ENCODE measurements at places on chromosomes 2 and 18.

- DNase-seq = no peak
These were observed 32.9 kb downstream of the ZC3H15 start for GRCh38 chr2:186518945-186519344.

- peak; percentile 66 for DNase-seq
These were observed 102.5 kb downstream of the ATL2 start for GRCh38 chr2:38274286-38275276.

- no peak for DNase-seq
These were observed 50.7 kb downstream of the AFTPH start for GRCh38 chr2:64574871-64575270.

DNA sequence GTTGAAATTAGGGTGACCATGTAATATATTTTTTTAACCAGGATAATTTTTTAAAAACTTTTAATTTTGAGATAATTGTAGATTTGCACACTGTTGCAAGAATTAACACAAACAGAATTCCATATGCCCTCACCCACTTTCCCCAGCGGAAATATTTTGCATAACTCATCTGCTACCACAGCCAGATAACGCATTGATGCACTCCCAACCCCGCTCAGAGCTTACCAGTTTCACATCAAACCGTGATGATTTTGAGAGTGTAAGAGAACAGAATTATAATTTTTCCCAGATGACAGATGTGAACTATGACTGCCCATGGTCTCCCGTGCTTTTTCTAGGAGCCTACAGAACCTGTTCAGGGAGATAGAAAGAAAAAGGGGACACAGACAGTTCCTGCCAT is 35.2 kb upstream of the LDLRAD4 start:
- no peak for DNase-seq

GRCh38 chr2:27081984-27082772 is 3.8 kb downstream of the EMILIN1 start:
- no peak for DNase-seq

DNA sequence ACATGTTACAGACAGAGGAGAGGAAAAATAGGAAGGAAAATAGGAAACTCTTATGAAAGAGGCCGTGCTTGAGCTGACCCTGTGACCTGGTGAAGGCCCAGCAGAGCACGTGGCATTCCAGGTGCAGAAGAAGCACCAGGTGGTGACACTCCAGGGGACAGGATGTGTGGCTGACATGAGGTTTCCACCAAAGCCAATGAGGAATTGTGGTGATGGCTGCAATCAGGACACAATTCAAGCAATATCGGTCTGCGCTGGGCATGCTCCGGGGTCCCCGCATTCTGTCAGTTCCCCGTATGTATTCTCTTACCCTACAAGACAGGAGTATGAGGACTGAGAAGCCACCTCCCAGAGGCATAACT is 504.2 kb downstream of the EIPR1 start:
- DNase-seq = no peak

DNA sequence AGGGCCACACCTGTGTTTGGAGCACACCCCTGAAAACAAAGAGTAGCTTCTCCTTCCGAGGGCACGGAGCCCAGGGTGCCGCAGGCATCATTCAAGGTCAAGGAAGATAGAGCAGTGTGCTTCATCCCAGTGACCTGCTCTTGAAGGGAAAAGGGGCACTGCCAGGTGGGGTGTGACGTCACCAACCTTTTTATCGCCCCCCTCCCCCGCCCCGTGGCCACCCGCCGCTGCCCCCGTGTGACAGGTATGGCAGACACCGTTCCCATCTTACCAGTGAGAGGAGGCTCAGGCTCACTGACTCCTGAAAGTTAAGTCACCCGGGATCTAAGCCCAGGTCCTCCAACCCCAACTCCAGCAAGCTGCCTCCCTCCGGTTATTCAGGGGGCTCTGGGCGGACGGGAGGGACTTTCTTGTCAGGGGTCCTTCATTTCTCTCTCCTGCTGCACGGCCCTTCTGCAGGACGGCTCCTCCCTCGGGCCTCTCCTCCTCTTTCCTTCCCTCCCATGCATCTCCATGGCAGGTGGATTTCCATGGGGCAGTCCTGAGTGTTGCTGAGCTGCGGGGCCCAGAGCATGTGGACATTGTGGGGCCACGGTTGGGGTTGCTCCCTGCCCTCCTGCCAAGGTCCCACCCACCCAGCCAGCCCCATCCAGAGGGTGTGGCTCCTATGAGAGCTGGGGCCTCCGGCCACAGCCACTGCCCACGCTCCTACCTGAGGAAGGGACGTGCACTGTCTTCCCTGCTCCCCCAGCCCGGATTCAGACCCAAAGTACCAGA is 114.1 kb upstream of the HDAC4 start:
- DNase-seq = no peak

- no peak for DNase-seq
These were observed 42.3 kb downstream of the SPRED2 start for GRCh38 chr2:65390134-65390533.

- no peak for DNase-seq
These were observed 21.4 kb downstream of the CHMP1B start for GRCh38 chr18:11872479-11873136.

DNA sequence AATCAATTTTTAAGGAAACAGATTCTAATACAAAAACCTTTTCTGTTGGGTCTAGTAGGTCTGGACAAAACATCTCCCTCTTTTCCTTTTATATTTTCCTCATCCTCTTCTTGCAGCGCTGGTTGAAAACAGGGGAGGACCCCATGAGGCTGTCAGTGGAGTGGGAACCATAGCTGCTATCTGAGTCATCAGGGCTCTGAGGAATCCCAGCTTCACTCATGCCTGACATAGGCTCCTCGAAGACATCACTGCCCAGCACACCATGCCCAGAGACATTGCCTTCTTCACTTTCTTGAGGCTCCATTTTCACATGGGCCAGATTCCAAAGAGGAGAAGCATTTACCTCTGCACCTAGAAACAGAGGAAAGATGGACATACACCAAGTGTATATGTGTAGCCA is 10.0 kb downstream of the SUPT7L start:
- DNase-seq = no peak

GRCh38 chr18:72811047-72811446 is 56.7 kb downstream of the NETO1 start:
- DNase-seq = peak; percentile 4

- DNase-seq = no peak
These were observed 147.5 kb downstream of the PARD3B start for GRCh38 chr2:204692790-204693189.

DNA sequence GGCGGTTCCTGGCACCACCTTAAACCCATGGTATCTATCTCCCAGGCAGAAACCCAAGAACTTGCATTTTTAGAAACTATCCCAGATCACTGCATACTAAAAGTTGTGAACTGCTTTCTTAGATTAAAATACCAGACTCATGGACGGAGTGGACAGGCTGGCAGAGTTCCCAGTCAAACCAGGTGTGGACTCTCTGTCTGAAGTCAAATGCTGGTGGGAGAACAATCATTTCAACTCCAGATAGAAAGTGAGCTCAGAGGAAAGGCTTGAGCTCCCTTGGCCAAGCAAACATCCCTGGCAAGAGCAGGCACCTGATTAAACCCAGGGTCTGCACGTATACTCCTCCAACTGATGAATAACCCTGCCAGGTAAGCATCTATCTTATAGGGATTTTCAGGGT is 19.5 kb downstream of the NXPH2 start:
- DNase-seq = no peak

DNA sequence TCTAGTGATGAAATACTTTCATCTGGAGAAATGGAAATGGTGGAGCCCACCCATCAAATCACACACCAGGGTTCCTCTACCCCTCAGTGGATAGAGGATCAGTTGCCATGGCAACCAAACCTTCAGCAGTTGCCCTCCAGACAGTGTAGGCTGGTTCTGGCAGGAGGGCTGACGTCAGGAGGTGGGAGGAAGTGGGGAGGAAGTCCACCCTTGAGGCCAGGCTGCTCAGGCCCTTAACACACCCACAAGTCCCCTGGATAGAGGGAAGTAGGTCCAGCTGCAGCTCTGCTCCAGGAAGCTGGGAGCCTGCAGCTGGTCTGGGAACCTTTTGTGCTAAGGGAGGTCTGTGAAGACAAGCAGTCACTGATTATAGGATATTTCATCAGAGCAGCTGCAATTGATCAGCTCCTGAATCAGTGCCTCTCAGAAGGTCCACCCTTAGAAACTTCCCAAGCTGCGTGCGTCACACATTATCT is 186.6 kb downstream of the MTX2 start:
- DNase-seq = peak; percentile 82

- no peak for DNase-seq
These were observed 7.4 kb upstream of the NPAS2 start for GRCh38 chr2:100812573-100812972.

GRCh38 chr18:76401498-76401897 is 93.5 kb downstream of the ZNF516 start:
- no peak for DNase-seq

DNA sequence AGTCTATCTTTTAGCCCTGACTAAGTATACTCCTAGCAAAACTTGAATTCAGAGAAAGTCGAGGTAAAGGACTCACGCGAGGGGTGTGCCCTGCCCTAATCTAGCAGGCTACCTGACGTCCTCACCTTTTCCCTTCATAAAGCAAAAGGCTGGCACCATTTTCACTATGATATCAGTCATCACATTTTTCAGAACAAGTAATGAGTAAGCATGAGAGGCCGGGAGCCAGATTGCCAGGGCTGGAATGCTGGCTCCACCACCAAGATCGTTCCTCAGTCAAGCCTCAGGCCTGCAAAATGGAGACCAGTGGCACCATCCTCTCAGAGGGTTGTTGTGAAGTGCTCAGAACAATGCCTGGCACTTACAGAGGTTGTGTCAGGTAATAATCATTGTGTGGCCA is 18.7 kb upstream of the NCKAP5 start:
- DNase-seq = no peak

GRCh38 chr18:66607632-66608031 is 3.7 kb upstream of the CDH19 start:
- no peak for DNase-seq

DNA sequence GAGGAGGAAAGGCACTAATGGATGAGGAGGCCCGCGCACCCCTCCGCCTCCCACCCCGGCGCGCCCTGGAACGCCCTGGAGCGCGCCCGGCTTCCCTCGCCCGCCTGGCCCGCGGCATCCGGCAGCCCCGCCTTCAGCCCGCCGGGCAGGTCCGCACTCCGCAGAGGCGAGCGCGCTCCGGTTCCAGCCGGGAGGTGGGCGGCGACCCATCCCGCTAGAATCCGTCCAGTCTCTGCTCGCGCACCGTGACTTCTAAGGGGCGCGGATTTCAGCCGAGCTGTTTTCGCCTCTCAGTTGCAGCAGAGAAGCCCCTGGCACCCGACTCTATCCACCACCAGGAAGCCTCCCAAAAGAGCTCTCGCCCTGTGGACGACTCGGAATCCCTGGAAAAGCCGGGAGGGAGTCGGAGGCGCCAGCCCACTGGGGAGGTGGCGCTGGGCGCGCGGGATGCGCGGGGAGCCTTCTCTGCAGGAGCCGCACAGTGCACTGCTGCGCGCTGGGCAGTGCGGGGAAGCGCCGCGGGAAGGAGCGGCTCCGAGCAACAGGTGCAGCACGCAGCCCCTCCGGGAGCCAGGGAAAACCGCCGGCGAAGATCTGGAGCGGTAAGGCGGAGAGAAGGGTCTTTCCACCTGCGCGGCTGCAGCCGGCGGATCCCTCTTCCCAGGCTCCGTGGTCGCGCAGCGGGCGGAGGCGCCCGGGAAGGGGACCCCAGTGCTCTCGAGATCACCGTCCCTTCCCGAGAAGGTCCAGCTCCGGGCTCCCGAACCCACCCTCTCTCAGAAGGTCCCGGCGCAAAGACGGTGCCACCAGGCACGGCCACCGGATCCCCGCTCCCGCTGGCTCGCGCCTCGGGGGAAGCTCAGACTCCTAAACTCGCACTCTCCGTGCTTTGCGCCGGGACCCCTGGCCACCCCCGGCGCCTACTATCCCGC is at the start of gene GALR1:
GALR1 (plus strand) TSS at position 280 of the 932 bp plus-strand sequence. CDS start 701 bp downstream, outside the sequence.
- no peak for DNase-seq

- DNase-seq = no peak
These were observed 77.2 kb downstream of the TTN start for GRCh38 chr2:178730049-178730448.

DNA sequence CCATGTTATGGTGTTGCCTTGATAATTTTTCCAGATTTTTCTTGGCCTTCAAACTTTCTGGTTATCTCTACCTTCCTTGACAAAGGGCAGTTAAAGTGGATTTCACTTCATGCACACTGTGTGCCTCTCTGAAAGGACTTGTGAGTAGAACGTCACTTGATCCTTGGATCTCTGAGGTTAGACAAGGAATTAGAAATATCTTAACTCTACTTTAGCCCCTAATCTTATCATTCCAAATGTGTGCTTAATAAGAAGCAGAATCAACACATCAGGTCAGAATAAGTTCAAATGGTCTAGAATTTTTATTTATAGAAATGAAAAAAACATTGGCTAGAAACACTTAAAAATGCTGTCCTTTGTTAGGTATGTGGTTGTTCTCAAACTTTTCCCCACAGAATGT is 205.7 kb downstream of the TPGS2 start:
- DNase-seq = no peak

DNA sequence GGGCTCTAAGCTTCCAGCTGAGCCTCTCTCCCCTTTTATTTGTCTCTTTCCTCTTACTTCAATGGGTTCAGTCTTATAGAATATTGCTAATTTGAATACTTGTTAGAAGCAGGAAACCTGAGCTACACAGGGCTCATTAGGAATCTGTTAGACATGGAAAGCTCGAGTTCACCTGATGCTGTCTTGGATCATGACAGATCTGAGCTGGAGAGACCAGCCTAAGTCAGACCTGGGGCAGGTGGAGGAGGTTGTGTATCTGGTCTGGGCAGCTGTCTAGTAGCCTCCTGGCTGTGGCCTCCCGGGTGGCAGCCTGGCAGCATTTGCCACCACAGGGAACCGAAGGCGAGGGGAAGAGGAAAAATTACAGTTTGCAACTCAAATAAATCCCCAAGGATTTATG is 185.9 kb downstream of the ICOS start:
- no peak for DNase-seq

DNA sequence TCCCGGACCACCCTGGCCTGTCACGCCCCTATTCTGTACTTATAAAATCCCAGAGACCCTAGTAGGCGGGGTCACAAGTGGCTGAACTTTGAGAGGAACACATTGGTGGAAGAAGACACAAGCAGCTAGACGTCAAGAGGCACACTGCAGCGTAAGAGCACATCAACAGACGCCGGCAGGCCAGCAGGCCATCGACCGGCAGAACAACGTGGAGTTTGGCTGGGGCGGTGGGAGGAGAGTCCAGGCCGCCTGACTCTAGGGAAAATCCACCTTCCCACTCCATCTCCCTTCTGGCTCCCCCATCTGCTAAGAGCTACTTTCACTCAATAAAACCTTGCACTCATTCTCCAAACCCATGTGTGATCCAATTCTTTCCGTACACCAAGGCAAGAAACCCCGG is 601.8 kb upstream of the CDH2 start:
- no peak for DNase-seq

GRCh38 chr2:63698786-63699548 is 110.2 kb downstream of the MDH1 start:
- DNase-seq = peak; percentile 28

DNA sequence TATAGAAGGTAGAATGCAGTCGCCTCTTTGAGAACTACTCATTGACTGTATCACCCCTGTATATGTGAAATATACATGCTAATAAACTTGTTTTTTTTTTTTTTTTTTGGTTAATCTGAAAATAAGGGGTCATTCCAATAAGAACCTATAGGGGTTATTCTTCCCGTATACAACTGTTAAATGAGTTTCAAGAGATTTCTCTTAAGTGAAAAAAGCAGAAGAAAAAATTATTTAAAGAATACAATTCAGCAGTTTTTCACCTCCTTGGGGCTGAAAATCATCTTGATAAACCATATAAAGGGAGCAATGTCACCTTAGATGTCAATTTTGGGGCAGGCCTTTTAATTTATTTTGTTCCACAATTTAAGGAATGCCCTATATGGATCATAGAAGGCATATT is 66.5 kb downstream of the SEPTIN10 start:
- DNase-seq = no peak

- DNase-seq = peak; percentile 26
These were observed 34.3 kb upstream of the PPP1CB start for GRCh38 chr2:28717339-28717758.

Data from DMS153 (cell line).